ENCODE measurements at places on chromosomes 11 and 22.
A peak's percentile ranks its signal among the peaks of the same experiment; 100 is the strongest.

DNA sequence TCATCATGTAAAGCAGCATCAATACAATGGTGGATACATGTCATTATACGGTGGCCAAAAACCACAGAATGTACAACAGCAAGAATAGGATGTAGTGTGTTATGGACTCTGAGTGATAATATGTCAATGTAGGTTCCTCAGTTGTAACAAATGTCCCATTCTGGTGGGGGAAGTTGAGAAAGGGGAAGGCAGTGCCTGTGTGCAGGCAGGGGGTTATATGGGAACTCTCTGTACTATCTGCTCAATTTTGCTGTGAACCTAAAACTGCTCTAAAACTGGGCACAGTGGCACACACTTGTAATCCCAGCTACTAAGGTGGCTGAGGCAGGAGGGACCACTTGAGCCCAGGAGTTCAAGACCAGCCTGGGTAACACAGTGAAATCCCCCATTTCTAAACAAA is 5.9 kb downstream of the CHKA start:
- no peak for DNase-seq

DNA sequence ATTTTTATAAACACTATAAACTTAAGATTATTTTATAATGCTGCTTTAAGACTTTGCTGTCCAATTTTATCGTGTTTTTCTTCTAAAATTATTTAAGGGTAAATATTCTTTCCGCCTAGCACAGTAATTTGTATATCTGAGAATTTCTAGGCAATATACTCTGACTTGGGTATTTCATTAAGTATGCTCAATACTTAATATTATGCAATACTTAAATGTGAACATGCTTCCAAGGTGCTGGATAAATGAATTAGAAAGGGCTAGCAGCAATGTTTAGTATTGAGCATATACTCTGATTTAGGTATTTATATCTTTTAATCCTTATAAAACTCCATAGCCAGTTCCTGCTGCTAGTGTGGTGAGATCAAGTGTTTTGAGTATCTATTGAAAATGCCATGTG is 60.3 kb upstream of the ANO3 start:
- DNase-seq: no peak

- no peak for DNase-seq
Observed at GRCh38 chr22:49751318-49751965, 76.2 kb downstream of the BRD1 start.

DNA sequence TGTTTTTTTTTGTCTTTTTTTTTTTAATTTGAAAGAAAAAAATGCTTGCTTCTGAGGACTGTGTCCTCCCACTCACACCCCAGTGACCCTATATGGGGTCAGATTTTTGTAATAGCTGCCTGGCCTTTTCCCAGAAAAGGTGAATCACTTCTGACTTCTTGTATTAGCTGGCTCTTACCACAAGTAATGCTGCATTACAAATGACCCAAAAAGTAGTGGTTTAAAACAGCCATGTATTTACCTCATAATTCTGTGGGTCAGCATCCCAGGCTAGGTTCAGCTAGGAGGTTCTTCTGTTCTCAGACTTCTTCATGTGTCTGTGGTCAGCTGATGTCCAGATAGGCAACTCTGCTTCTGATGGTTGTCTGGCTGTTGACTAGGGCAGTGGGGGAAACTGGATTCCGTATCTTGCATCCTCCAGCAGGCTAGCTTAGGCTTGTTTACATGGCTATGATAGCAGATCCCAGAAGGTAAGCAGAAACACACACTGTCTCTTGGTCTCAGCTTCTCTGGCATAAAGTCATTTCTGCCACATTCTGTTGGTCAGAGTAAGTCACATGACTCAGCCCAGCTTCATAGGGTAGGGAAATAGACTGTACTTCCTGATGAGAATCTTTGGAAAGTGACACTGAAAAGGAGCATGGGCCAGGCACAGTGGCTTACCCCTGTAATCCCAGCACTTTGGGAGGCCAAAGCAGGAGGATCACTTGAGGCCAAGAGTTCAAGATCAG is 19.5 kb downstream of the LHFPL7 start:
- no peak for DNase-seq

DNA sequence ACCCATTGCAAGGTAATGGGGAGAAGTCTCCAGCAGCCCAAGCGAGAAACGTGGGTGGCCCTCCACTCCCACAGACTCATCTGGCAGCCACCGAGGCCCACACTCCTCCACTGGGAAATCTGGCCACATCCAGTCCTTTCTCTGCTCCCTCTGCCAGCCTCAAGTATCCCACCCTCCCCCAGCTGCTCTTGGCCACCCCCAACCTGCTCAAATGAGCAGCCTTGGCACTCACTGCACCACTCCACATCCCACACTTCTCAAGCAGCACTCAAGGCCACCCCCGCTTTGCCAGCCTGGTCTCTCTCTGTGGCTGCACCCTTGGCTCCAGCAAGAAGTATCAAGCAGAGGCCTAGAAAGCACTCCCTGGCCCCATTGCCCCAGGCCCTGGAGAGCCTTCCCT is 28.2 kb downstream of the SLC22A12 start:
- DNase-seq: no peak

DNA sequence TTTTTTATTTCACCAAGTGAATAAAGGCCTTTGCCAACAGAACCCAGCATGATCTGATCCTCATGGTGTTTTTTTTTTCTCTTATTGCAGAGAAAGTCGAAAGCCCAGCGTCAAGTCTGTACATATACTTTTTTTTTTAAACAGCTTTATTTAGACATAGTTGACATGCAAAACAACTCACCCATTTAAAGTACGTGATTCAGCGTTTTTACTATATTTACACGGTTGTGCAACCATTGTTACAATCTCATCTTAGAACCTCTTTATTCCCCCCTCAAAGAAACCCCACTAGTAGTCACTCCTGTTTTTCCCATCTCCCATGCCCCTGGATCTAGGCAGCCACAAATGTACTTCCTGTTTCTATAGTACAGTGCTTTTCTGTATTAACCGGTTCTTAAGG is 20.6 kb upstream of the AP1B1 start:
- DNase-seq: no peak

GRCh38 chr11:117833401-117833891 is 8.9 kb upstream of the FXYD2 start:
- DNase-seq: peak; percentile 34

GRCh38 chr22:44351685-44352377 is 39.1 kb upstream of the SHISAL1 start:
- no peak for DNase-seq

DNA sequence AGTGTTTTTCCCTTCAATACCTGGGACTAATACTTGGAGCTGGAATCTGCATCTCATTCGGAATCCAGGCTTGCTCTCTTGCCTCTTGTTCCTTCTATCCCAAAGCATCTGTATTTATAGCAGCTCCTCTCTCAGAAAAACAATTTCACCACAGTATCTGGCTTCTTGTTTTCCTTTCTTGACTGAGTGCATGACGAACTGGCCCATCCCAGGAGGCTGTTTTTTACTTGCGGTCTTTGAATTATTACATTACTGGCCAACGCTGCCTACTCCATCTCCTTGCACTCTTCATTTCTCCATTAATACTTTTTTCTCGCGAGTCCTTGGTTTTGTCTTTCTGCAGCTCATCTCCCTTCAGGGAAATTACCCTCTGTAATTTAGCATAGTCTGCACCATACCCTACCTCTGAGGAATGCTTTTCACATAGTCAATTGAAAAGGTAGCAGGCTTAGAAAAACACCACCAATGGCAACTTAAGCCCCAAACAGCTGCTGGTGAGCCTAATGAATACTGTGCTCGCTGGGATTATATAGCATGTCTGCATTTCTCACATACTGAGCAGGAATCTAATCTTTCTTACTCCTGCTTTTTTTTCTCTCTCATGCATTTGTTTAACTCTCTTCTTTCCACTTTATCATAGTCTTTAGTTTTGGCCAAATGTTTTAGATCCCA is 277.4 kb upstream of the SESN3 start:
- DNase-seq: no peak

- no peak for DNase-seq
Observed at GRCh38 chr11:41866525-41866924, 407.1 kb upstream of the LRRC4C start.

- DNase-seq: no peak
Observed at GRCh38 chr11:74204701-74205100, 33.6 kb downstream of the PPME1 start.

GRCh38 chr22:50675553-50676179 is 3.0 kb downstream of the SHANK3 start:
- DNase-seq: no peak

DNA sequence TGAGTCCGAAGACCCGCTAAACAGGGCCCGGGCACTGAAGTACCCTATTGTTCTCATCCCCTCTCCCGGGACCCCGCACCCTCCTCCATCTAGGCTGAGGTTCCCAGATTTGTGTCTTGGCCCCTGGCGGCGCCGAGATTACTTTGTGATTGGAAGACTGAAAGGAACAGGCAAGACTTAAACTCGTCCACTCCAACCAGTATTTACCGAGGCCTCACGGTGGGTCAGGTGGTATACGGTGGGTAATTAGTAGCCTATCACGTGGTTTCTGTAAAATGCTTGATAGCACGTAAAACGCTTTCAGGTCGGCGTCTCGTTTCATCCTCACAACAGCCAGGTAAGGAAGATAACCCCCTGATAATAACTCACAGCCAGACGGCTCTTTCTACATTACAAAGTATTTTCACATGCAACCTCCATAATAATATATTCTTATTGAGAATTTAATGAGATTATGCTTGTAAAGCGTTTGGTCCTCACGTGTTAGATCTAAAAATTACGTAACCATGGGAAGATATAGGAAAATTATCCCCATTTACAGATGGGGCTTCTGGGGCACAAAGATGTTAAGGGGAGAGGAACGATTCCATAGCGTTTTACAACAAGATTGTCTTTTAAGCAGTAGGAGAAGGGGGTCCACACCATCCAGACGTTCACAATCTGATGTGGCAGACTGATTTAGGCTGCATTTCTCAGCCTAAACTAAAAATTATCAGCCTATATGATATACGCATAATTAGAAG is 642 bp upstream of the PIK3C2A start:
- peak; percentile 40 for DNase-seq

DNA sequence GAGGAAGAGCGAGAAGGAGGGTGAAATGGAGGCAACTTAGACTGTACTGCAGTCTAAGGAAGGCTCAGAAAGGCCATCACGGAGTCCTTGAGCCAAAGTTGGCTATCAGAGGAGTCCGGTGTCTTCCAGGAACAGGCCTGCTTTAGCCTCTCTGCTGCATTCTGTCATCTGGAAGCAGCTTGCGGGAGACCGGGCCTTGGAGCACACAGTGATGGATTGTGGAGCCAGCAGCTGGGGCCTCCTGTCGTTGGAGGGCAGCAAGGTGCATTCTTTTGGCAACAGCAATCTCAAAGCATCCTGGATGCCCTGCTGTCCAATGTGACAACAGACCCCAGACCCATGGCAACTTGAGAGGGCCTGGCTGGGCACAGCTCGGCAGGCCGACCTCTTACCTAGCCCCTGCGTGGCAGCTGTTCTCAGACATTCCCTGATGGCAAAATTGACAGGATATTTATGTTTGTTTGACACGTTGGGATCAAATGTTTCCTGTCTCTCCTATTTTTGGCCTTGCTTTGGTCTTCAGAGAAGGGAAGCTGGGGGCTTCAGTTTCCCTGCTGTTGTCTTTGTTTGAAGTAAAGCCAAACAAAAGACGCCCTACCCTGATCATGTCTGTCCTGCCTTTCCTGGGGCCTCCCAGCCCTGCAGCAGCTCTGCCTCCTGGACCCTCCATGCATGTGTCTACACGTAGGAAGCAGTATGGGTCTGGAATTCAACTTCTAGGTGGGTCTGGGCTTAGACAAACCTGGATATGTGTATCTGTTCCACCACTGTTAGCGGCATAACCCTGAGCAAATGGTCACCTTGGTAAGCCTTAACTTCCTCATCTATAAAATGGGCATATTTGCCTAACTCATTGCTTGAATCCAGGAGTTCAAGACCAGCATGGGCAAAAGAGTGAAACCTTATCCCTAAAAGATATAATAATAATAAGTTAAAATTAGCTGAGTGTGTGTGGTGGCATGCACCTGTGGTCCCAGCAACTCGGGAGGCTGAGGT is 43.9 kb upstream of the LMO2 start:
- no peak for DNase-seq

DNA sequence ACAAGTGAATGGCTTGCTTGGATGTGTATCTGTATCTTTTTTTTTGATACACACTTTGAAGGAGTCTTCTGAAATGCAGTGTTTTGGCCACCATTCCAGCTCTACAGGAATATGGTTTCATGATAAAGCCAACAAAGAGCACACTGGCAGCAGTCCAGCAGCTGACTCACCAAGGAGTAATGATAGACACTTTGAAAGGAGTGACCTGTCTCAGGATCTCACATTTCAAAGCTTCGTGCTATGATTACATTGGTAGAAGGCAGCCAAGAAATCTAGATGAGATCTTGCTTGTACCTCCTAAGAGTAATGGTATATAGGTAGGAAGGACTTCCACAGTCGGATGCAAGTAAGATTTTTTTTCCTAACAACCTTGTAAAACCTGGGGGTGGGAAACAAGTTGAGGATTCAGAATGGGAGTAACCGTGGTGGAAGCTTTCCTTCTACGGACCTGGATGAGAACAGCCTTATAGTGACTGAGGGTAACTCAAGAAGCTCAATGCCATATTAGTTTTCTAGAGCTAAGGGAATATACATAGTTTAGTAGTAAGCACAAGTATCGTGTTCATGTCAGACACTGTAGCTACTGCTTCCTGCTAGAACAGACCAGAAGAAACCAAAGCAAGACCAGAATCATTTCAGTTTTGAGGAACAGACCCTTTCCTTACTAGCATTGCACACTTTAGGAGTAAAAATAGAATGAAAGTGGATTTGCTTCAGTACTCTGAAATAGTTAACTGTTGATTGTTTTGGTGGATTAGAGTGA is 25.0 kb downstream of the MTMR3 start:
- DNase-seq: peak; percentile 83

- no peak for DNase-seq
Observed at GRCh38 chr22:38135133-38135706, 24.7 kb upstream of the BAIAP2L2 start.

Data from NCI-H446 treated with DMSO at 0.1 percent for 48 hours (cell line).